HCT116 (cell line): ENCODE measurements at places on chromosomes 4 and X. TPM values are rescaled to one million over a fixed set of nuclear protein-coding genes. Genes with fewer than 3 reads are reported as not detected.

DNA sequence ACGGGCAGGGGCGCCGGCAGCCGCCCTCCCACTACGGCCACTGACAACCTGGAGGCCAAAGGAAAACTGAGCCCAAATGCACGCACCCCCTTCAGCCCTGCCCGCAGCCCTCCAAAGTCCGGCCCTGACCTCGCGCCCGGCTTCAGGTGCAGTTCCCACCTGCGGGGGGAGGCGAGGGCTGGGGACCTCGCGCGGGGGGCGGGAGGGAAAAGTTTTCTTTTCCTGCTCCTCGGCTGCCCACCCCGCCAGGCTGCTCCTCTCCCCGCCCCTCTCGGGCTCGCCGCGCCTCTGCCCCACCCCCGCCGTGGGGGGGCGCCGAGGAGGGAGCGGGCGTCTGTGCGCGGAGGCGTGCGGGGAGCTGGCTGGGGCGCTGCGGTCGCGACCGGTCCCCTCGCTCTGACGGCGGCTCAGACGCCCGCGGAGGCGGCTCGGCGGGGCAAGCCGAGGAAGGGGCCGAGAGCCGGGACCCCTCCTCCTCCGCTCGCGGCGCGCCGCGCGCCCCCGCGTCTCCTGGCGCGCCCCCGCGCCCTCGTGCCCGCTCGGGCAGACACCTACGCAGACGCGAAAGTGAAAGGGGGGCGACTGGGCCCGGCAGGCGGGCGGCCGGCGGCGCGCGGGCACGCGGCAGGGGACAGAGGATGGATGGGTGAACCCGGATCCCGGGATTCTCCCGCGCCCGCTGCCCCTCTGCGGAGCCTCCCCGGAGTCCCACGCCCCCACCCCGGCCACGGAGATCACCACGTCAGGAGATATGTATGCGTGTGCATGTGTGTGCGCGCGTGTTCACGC, 3.1 kb upstream of the NR3C2 start:
- DNase-seq: no peak

GRCh38 chr4:2395038-2395437, 23.4 kb downstream of the ZFYVE28 start:
- DNase-seq: no peak

GPR82 gene
- total RNA-seq: not detected

KIAA1210 gene
- not detected for total RNA-seq

DGKK gene
- not detected for total RNA-seq

- DNase-seq: no peak
Observed at GRCh38 chr4:56389558-56389957, 2.3 kb upstream of the AASDH start.

ARHGAP24 gene
- 1.3 TPM for total RNA-seq

HSFX2 gene
- not detected for total RNA-seq

DTHD1 gene
- total RNA-seq: not detected

DNA sequence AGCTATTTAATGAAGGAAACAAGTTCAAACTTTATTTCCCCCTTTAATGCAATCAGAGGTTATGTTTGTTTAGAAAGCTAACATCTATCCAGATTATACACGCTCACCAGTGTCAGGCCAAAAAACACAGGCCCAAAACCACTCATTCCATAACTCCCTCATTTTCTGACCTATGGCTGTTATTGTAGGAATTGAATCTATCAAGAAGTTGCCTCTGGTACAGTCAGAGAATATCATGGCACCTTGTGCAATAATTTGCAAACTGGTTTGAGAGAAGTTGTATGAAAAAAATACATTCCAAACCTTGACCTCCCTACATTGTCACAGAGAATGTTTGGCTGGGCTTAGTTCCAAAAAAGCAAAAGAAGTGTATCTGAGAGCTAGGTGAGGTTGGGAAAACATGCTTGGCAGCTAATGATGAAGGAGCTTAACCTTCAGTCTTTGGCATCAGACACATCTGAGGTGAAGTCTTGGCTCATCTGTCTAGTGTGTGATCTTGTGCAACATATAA, 591.0 kb downstream of the ANKRD50 start:
- DNase-seq: no peak

- DNase-seq: no peak
Observed at GRCh38 chr4:6324999-6325787, 55.5 kb downstream of the WFS1 start.

DNA sequence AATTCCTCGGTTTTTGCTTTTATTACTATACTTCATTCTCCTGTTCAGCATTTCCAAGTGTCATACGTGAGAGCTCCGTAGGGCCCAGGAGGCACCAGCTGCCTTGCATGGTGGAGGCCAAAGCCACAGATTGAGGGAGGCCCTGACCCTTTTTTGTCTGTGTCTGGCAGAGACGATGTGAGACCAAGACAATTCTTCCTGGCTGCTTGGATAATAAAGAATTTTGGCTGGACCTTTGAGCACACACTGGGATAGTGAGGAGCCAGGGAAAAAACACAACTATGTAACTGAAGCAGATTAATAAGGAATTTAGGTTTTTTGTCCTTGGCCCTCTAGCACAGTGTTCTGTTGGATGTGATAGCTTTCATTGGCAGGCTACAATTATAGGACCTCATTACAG, 161.0 kb downstream of the CPXCR1 start:
- DNase-seq: no peak

GRCh38 chr4:6416518-6417286, 55.7 kb downstream of the PPP2R2C start:
- no peak for DNase-seq

GRCh38 chr4:23260511-23260910, 567.8 kb downstream of the GBA3 start:
- DNase-seq: no peak

- no peak for DNase-seq
Observed at GRCh38 chrX:30786374-30786773, 102.7 kb downstream of the TAB3 start.

DNA sequence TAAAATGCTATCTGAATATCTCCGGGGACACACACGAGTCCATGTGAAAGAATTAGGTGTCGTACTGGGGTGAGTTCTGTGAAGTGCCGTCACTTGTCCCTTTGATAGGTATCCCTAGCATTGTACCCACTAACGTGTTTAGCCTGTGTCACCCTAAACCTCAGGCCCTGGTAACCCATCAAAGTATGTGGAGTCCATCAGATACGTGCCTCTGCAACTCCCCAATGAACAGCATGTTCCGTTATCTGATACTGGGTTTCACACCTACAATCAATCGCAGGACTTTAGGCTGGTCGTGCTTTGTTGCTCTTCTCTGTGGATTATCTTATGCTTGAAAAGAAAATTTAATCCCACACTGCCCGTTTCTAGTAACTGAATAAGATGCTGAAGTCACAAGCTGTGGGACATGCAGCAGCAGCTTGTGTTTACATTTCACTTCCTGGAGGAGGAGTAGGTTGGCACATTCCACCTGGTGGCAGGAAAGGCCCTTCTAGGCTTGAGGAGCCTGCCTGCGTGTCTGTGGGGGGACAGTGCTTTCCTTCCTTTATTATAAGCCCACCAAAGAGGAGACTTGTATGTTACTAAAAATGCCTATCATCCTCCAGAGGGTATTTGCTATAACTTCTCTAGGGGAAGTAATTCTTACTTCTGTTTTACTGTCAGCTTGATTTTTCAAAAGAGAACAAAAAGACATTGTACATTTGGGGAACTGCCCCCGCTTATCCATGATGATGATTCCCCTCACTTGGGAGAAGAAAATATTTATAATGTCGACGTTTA, 127.2 kb downstream of the FNIP2 start:
- DNase-seq: no peak

DNA sequence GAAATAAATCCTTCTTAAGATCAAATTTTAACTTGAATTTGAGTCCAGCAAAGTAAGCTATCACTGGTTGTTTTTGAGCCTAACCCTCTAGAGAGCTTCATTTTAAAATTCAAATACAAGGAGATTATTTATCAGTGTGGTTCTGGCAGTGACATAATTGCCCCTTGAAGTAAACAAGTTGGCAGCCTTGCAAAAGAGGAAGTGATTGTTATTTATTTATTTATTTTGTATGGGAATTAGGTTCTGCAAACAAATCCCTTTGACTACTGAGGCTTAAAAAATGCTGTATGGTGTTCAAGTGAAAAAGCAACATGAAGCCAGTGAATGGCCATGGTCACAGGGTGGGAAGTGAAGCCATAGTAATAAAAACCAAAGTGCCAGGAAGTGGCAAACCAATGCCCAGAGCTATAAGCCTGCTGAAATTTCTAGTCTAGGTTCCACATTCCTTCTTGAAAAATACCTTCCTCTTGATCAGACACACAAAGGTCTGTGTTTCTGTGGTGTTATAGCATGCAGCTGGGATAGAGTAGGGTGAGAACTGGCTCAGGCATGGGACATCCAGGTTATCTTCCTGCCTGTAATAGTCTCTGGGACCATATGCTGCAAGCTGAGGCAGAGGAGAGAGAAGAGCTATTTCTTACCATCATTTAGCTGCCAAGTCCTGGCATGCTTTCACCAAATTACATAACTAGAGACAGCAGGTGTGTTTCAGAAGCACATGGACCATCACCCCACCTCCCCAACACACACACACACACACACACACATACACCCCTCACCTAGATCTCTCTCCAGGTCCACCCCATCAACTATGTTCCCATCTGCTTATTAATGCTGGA, 47.1 kb upstream of the TSPAN7 start:
- DNase-seq: no peak

- no peak for DNase-seq
Observed at GRCh38 chr4:70734971-70735370, 13.2 kb downstream of the RUFY3 start.

RNF212 gene
- total RNA-seq: not detected

DNA sequence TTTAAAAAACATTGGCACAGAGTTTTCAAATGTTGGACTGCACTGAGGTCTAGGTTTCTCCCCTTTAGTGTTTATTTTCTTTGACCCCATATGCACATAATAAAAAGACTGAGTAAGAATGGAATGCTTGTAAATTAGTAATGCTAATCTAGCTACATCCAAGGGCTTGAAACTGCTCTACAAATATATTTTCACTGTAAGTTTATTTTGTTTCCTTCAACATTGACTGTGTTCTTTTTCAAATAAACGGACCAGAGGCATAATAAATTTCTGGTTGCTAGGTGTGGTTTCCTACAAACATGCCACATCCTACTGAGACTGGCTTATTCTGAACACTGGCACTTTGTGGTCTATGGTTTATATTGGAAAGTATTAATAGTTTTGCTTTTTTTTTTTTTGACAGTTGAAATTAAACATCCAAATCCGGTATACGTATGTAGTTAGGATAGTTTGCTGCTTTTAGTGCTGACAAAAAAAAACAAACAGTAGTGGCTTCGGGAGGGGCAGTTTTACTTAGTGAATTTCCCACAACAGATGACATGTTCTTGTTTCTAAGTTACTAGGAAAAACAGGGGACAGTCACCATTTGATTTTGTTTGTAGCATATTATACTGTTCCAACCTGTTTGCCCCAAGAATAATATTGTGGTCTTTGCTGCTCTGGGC, 13.2 kb downstream of the CA5B start:
- DNase-seq: no peak

- no peak for DNase-seq
Observed at GRCh38 chr4:153295131-153295755, 49.2 kb upstream of the MND1 start.

BST1 gene
- total RNA-seq: 0.44 TPM

FNIP2 gene
- total RNA-seq: 4.8 TPM

- DNase-seq: peak; percentile 26
Observed at GRCh38 chrX:58025979-58026378, 115.7 kb upstream of the ZXDA start.

- peak; percentile 80 for DNase-seq
Observed at GRCh38 chr4:179867300-179867878, 2375.8 kb upstream of the TENM3 start.

- no peak for DNase-seq
Observed at GRCh38 chr4:100345585-100345984, 155.3 kb upstream of the DDIT4L start.

DNA sequence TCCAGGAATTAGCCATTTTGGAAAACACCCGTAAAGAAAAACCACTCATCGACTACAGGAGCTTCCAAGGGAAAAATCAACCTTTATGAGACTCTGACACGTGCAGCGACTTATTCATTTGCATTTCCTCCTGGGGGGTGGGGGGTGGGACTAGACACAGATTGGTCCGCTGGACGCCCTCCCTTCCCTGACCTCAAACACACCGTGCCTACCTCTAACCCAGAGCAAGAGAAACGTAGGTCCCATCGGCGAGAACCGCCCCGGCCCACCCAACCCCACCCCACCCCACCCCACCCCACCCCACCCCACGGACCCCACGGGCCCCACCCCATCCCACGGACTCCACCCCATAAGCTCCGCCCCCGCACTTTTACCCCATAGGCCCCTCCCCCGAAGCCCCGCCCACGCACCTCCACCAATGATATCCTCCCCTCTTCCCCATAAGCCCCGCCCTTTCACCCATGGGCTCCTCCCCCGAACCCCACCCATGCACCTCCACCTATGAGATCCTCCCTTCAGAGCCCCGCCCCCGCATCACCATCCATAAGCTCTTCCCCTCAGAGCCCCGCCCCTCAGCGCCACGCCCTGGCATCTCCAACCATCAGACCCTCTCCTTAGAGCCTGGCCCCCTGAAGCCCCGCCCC, 1.1 kb downstream of the GTPBP6 start:
- no peak for DNase-seq

DNA sequence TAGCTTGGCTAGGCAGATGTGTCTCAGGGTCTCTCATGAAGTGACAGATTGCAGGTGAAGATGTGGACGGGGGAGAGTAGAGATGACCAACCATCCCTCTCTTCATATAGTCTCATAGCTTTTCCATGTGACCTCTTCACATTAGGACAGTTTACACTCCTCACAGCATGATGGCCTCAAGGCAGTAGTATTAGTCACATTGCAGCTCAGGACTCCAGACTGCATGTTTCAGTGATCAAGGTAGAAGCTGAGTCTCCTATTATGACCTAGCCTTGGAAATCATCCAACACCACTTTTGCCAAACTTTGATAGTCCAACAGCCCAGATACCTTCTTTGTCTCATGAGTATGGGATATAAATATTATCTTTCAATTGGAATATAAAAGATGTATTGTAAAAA, 147.7 kb downstream of the GASK1B start:
- peak; percentile 13 for DNase-seq

DNA sequence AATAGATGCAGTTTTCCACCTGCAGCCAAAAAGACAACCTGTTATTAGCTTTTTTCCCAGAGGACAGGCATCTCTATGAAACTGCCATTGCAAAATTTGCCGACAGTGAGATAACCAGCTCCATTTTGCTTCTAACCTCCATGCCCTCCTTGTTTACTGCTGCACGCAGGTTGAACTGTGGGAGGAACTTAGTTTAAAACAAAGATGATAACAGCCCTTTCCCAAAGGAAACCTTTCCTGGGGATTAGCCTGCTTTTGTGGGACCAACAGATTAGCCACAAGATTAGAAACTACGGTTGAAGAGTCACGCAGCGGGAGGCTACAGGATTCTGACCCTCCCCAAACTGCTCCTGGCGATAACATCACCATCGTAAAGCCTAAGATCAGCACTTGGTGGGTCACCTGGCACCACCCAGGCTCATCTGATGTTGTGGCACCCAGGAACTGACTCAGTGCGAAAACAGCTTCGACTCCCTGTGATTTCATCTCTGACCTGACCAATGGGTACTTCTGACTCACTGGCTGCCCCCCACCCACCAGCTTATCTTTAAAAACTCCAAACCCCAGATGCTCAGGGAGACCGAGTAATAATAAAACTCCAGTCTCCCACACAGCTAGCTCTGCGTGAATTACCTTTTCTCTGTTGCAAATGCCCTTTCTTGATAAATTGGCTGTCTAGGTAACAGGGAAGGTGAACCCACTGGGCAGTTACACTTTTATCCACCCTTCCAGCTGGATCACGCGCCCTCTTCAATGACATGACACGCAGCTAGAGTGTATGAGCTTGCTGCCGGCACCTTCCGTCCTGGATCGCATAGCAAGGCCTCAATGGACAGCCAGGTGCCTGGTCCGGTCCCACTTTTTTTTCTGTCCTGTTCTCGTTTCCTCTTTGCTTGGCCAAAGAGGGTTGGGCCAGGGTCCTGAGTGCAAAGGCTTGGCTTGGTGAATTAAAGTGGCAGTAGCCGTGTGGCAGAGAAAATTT, 27.2 kb downstream of the NOP14 start:
- peak; percentile 69 for DNase-seq
